NCI-H2081 treated with DMSO at 0.1 percent for 48 hours (cell line): ENCODE measurements at places on chromosomes 5 and 9.

- no peak for DNase-seq
These were observed 192.9 kb upstream of the HAPLN1 start for GRCh38 chr5:83913593-83913992.

GRCh38 chr9:99352826-99353225, 130.7 kb downstream of the SEC61B start:
- no peak for DNase-seq

DNA sequence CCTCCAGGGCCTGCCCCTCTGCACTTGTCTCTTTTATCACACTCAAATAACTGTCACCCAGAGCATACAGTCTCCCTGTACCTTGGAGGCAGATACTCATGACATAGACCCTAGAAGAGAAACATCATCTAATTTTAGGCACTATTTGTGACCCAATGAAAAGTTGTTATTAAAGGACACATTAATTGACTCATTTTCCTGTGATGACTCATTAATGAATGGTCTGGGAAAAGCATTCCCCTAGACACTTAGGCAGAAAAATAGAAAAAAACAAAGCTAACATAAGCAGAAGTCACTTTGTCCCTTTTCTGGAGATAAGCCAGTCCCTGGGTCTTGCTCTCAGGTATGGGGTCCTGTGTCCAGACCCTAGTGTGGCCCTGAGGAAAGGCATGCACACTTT, 15.0 kb downstream of the TRPC7 start:
- no peak for DNase-seq

DNA sequence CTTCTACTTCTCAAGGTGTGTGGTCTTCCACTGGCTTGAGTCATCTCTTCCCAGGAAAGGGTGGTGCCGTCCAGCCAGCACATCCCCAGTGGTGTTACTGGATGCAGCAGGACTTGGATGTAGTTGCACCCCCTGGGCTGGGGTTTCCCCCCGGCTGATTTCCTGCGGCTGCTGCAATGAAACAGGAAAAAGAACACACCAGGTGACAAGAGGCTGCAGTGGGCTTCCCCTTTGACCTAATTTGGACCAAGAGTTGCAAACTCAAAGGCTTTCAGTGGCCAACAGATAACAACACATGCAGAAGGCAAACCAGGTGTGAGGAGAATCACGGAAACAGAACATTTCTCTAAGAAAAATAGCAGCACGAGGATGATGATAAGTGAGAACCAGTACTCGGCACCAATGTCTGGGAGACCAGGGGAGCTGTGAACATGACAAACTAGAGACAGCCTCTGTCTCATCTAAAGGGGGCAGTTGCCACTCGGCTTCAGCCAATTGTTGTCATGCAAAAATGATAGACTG, 83.7 kb downstream of the PDE6A start:
- DNase-seq = no peak

DNA sequence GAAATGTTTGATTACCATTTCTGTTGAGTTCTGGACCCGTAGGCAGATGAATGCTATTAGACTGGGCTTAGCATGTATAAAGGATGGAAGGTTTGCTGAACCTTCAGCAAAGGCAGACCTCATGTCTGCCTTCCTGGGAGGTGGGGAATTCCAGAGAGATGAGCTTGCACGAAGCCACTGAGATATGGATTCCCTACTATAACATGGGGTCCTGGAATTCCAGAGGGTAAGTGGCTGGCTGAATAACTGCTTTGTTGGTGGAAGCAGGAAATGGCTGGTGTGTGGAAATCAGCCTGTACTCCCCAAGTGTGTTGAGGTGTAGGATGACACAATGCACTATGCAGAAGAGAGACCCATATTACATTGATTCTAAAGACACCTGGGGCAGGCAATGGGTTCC, 526.4 kb downstream of the CTNND2 start:
- no peak for DNase-seq

GRCh38 chr5:163504079-163504931, 1.1 kb upstream of the MAT2B start:
- DNase-seq = no peak

DNA sequence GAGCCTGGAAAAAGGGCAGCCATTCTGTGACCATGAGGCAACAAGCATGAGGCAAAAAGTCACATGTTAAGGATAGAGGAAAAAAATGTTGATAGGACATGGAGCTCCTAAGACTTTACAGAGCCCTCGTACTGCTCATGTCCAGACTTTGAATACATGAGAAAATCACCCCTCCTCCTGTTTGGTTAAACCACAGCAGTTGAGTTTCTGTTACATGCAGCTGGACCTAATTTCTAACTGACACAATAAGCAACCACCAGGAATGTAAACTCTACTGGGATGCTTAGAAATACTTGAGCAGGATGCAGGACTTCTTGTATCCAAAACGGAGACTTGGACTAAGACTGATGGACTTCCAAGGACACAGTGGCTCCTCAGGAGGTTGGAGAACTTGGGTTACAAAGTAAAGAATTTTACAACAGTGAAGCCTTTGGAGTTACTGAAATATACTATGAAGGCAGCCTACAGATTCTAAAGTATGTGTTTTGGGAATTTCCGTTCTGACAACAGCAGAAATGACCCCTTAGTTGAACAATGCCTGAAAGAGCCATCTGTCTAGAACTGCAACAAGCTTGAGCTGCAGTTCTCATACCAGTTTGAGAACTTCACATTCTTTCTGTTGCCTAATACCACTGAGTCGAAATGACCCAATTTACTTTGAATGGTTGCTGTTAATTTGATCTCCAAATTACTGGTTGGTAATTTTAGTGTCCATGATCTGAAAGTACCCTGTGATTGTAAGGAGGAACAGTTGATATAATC, 268.9 kb downstream of the PIK3R1 start:
- no peak for DNase-seq

GRCh38 chr9:17528859-17529258, 50.0 kb upstream of the SH3GL2 start:
- peak; percentile 33 for DNase-seq

GRCh38 chr9:26949637-26950069, 2.6 kb upstream of the PLAA start:
- no peak for DNase-seq

GRCh38 chr5:132269635-132270334, 12.3 kb downstream of the PDLIM4 start:
- DNase-seq = no peak

DNA sequence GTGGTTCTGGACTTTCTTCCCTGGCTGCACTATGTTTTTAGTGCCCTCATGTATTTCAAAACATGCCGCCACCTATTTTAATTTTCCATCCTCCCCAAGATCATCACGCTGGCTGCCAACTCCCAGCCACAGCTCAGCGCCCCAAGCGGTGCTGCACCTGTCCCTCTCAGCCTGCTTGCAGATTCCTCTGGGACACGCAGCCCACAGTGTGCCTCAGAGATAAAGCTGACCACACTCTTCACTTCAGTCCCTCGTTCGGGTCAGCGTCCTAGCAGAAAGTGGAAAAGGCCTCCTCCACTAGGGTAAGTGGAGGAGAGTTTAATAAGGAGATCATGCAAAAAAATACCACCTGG, 56.2 kb upstream of the CKS2 start:
- no peak for DNase-seq

- no peak for DNase-seq
These were observed 208.0 kb downstream of the PDZD2 start for GRCh38 chr5:31846934-31847333.

- DNase-seq = no peak
These were observed 17.6 kb downstream of the ALDH7A1 start for GRCh38 chr5:126577415-126577814.

DNA sequence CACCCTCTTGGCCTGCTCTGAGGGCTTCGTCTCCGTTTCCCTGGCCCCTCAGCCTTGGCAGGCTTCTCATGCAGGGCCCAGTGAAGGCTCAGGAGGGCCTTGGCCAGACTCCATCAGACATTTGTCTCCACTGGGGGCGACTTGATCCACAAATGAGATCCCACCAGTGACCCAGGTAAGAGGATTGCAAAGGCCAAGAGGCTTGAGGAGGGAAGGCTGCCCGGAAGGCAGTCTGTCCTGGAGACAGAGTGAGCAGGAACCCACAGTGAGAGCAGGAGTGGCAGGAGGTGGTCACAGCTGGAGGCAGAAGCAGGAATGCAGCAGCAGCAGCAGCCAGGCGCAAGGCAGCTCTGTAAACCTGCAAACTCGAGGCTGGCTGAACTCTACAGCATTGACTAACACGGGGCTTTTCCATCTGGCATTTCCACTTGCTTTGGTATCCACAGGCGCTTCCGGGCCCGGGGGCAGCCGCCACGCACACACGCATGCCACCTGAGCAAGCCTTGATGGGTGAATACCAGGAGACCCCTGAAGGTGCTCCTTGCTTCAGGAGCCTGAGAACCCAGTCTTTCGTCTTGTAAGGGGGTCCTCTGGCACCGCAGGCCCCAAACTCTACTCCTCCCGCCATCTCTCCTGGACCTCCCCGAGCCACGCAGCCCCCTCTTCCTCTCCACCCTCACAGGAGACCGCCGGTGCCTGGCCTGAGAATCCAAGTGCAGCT, 14.7 kb downstream of the MGAT1 start:
- no peak for DNase-seq

DNA sequence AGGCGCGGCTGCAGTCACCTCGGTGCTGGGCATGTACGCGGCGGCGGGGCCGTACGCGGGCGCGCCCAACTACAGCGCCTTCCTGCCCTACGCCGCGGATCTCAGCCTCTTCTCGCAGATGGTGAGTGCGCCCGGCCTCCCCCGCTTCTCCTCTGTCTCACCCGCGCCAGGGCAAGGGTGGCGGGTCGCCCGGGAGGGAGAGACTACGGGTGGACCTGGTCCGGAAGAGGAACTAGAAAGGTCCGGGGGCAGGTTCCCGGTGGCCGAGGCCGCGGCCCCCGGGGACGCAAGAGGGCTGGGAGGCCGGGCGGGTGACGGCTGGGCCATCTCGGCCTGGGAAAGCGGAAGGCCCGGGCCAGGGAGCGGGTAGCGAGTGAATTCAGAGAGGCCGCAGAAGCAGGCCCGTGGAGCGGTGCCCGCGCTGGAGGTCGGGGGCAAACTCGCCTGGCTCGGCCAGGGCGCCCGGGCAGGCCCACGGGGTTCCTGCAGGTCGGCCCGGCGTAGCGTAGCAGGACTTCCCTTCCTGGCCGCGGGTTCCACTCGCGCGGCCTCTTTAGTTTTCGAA, 711 bp downstream of the IRX1 start:
- DNase-seq = no peak

- no peak for DNase-seq
These were observed 131.0 kb downstream of the NSG2 start for GRCh38 chr5:174176511-174176910.

GRCh38 chr9:36448017-36448416, 47.9 kb upstream of the RNF38 start:
- DNase-seq = no peak

DNA sequence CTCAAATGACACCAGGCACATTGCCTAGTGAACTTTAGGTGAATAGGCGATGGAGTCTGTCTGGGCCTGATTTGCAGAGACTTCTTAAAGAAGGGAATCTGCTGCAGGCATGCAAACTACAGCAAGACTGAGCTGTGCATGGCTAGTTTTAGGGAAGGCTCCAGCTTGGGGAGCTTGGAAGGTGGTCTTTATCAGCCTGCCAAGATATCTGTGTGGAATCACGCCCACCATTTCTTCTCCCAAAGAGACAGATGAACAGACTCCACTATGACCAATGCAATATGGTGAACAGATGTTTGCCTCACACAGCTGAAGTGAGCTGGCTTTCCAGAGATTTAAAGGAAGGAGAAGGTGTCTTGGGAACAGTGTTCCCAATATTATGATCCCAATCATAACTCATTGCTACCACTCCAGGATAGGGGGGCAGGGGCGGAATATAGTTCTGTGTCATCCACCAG, 129.0 kb upstream of the HMHB1 start:
- DNase-seq = no peak

GRCh38 chr9:75992482-75993206, 102.2 kb downstream of the PCSK5 start:
- no peak for DNase-seq

DNA sequence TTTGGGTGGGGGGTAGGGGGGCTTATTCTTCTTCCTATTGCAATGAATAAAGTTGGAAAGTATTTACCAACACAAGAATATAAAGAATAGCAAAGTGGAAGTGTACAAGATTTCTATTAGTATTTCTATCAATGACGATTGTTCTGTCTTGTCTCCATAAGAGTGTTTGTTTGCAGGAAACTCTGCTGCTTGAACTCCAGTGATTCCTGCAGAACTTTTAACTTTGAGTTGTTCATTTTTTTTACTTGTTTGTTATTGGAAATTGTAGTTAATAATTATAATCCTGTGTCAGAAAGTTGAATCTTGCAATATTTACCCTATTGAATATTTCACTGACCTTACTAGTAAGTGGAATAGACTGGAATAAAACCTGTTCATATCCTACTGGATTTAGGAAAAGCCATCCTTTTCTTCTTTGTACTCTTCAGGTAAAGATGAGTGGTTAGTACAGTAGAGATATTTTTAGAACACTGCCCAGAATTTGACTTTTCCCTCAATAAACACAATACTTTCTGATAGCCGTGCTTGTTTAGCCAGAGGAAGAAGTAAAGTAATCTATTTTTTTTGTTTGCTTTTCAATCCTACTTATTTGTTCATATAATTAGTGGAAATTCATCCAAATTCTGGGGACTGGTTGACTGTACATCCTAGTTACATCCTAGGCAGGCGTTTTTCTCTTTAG, 340.4 kb downstream of the TENT4A start:
- no peak for DNase-seq

DNA sequence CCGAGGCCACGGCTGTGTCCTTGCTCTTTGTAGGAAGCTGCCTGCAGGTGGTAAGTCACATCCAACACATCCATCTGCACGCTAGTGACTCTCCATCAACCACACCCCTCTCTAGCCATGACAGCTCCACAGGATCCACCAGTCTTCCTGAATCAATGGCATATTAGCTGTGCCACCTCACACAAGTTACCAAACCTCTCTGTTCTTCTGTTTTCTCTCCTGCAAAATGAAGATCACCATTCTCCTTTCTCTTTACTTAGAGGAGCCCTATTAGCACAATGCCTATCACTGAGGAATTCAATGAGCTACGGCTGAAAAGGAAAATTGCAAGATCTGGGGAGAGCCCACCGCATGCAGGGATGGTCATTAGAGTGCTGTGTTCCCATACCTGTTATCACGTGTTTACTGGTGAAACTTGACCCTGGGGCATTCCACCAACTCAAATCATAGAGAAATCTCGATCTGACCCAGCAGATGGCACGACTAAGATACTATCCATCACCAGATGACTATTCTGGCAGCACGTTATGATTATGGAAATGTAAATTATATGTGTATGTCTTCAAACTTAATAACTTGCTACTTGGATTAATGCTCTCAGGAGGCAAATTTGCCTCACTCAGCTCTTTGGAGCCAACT, 20.9 kb downstream of the WHRN start:
- no peak for DNase-seq

- no peak for DNase-seq
These were observed 41.5 kb downstream of the VAV2 start for GRCh38 chr9:133950629-133951111.
